ENCODE measurements at places on chromosomes 1 and 21.

DNA sequence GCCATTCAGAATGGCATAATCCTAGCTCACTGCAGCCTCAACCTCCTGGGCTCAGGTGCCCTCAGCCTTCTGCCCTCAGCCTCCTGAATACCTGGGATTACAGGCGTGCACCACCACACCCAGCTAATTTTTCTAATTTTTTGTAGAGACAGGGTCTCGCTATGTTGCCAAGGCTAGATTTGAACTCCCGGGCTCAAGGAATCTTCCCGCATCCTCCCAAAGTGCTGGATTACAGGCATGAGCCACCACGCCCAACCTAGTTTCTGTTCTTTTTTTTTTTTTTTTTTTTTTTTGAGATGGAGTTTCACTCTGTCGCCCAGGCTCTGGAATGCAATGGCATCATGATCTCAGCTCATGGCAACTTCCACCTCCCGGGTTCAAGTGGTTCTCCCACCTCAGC is 108.9 kb downstream of the LACTBL1 start:
- no peak overlapping the region for H3K4me3 ChIP-seq
- H3K27ac ChIP-seq, result no peak overlapping the region
- no peaks in the 10 kb centered on the region for H3K36me3 ChIP-seq
- H3K4me1 ChIP-seq, result peaks cover 4% of the 10 kb centered on the region
- DNase-seq, result no peak

DNA sequence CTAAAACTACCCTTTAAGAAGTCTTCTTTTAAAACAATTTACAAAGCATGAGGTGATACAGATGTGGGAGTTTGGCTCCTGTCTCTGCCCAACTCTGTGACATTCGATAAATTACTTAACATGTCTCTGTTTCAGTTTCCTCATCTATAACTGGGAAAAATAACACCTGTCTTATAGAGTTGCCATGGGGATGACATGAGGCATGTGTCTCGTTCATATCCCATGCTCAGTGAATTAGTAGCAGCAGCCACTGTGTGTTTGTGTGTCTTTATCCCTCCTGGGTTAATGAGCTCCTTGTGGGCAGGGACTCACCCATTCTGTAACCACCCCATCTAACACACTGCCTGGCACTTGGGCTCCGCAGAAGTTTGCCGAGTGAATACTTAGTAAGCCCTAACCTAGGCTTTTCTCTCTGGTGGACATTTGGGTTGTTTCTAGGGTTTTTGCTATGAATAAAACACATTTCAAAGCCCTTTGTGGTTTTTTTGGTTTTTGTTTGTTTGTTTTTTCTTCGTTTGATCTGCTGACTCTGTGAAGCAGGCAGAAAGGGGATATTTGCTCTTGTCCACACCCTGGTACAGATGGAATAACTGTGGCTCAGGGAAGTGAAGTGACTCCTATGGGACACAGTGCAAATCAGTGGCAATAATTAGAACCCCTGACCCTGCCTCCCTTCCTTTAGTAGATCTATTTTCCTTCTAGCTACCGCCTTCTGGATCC is 797 bp upstream of the KCNJ9 start:
- peaks cover 4% of the 10 kb centered on the region for H3K4me1 ChIP-seq
- peaks cover 19% of the 10 kb centered on the region for H3K27me3 ChIP-seq
- DNase-seq, result no peak
- H3K36me3 ChIP-seq, result peaks cover 2% of the 10 kb centered on the region
- H3K27ac ChIP-seq, result no peak overlapping the region

GRCh38 chr1:183473217-183473536 is 878 bp downstream of the SMG7 start:
- peak overlapping the region; percentile 99 for H3K27ac ChIP-seq
- no peaks in the 10 kb centered on the region for H3K36me3 ChIP-seq
- DNase-seq, result no peak
- peaks cover 42% of the 10 kb centered on the region for H3K4me1 ChIP-seq
- H3K27me3 ChIP-seq, result peaks cover 22% of the 10 kb centered on the region
- peak overlapping the region; percentile 95 for H3K4me3 ChIP-seq

GRCh38 chr1:243642936-243643335 is 207.1 kb downstream of the AKT3 start:
- H3K4me1 ChIP-seq, result peaks cover 10% of the 10 kb centered on the region
- no peak overlapping the region for H3K4me3 ChIP-seq
- H3K27me3 ChIP-seq, result no peaks in the 10 kb centered on the region
- H3K36me3 ChIP-seq, result peaks cover 19% of the 10 kb centered on the region

DNA sequence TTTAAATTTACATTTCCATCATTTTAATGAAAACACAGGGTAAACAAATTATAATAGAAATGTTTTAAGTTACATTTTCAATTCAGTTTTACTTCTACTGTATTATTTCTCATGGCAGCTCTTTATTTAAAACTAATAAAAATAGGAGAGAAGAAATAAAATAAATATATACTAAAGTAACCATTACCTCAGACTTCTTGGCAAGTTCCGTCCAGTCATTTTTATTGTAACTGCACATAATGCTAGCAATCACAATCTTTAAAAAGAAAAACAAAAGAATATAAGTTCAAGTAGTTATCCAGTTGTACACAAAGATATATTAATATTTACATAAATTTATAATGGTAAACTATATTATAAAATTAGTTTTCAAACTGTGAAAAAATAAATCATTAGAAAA is 538.6 kb downstream of the DPYD start:
- H3K27me3 ChIP-seq, result peaks cover 1% of the 10 kb centered on the region
- H3K36me3 ChIP-seq, result peaks cover 9% of the 10 kb centered on the region
- DNase-seq, result no peak

DNA sequence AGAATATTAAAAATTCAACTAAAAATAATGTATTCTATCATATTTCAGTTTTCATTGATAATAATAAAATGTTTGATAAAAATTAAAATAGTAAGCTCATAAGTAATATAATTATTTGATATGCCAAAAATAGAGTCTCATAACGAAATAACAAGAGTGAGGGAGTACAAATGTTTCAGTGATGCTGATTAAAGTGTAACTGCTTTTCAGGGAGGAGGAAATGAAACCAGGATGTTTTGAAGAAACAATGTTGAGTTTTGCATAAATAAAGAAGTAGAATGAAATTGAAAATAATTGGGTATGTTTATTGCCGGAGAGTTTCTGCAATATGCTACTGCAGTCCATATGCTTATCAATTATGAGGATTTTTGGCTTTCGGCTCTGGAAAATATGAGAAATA is 1159.8 kb upstream of the ADGRL2 start:
- H3K27ac ChIP-seq, result no peak overlapping the region
- H3K4me3 ChIP-seq, result no peak overlapping the region
- no peaks in the 10 kb centered on the region for H3K4me1 ChIP-seq
- DNase-seq, result no peak
- no peaks in the 10 kb centered on the region for H3K27me3 ChIP-seq

GRCh38 chr1:224203243-224204016 is 20.4 kb downstream of the DEGS1 start:
- H3K27me3 ChIP-seq, result no peaks in the 10 kb centered on the region
- H3K36me3 ChIP-seq, result no peaks in the 10 kb centered on the region
- no peak overlapping the region for H3K27ac ChIP-seq
- DNase-seq, result no peak
- peaks cover 20% of the 10 kb centered on the region for H3K4me1 ChIP-seq

DNA sequence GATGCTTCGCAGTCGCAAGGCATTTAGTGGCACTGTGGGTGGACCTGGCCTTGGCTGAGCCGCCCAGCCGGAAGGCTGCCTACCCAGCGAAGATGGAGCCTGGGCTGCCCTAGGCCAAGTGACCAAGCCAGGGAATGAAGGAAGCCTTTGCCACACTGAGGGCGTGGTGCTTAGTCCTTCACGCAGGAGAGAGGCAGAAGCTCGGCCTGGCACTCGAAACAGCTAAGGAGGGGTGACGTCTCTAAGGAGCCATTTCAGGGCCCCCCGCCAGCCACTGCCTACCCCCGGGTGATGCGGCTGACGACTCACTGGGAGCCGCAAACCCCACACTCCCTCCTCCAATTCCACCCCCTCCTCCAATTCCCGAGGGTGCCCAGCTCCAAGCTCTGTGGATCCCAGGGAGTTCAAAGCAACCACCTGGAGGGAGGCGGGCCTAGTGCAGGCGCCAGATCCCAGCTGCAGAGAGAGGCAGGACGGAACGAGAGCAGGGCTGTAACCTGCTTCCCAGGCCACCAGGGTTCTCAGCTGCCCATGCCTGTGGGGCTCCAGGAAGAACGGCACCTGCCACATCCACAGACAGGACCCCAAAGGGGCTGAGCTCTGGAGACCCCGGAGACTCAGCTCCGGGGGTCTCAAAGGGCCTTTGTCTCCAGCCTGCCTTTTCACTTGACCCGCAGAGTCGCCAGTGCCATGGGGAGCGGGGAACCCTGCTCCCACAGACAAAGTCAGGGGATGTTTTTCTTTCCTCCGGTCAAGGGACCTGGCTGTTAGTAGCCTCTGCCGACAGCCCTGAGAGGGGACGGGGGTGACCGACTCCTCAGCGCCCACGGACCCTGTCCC is 75.8 kb downstream of the ARHGEF16 start:
- H3K4me3 ChIP-seq, result no peak overlapping the region
- no peak overlapping the region for H3K27ac ChIP-seq
- H3K27me3 ChIP-seq, result peaks cover 6% of the 10 kb centered on the region

- H3K36me3 ChIP-seq, result no peaks in the 10 kb centered on the region
- H3K27ac ChIP-seq, result no peak overlapping the region
- H3K4me1 ChIP-seq, result peaks cover 18% of the 10 kb centered on the region
- DNase-seq, result no peak
- H3K27me3 ChIP-seq, result peaks cover 3% of the 10 kb centered on the region
Observed at GRCh38 chr1:67059346-67059745, 5.4 kb upstream of the SLC35D1 start.

- H3K27ac ChIP-seq, result no peak overlapping the region
- peaks cover 16% of the 10 kb centered on the region for H3K36me3 ChIP-seq
- no peak for DNase-seq
- no peak overlapping the region for H3K4me3 ChIP-seq
- no peaks in the 10 kb centered on the region for H3K4me1 ChIP-seq
- peaks cover 2% of the 10 kb centered on the region for H3K27me3 ChIP-seq
Observed at GRCh38 chr1:12009318-12009947, 9.9 kb upstream of the MIIP start.

DNA sequence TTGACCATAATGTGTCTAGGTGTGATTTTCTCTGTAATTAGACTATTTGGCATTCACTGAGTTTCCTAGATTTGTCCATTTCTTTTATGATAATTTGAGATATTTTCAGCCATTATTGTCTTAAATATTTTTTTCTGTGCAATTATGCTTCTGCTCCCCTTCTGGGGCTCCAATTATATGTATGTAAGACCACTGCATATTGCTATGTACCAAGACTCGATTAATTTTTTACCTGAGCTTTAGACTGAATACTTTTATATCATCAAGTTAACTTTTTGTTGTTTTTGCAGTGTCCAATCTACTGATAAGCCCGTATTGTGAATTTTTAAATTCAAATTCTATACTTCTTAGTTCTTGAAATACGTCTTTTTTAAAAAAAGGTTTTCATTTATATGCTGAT is 5.1 kb upstream of the TAF1A start:
- no peak overlapping the region for H3K27ac ChIP-seq
- H3K27me3 ChIP-seq, result peaks cover 2% of the 10 kb centered on the region
- no peak overlapping the region for H3K4me3 ChIP-seq
- no peaks in the 10 kb centered on the region for H3K36me3 ChIP-seq

- H3K4me3 ChIP-seq, result no peak overlapping the region
- H3K27ac ChIP-seq, result no peak overlapping the region
- H3K27me3 ChIP-seq, result peaks cover 8% of the 10 kb centered on the region
- no peaks in the 10 kb centered on the region for H3K36me3 ChIP-seq
- DNase-seq, result no peak
Observed at GRCh38 chr1:151520359-151520758, 9.2 kb downstream of the CGN start.

DNA sequence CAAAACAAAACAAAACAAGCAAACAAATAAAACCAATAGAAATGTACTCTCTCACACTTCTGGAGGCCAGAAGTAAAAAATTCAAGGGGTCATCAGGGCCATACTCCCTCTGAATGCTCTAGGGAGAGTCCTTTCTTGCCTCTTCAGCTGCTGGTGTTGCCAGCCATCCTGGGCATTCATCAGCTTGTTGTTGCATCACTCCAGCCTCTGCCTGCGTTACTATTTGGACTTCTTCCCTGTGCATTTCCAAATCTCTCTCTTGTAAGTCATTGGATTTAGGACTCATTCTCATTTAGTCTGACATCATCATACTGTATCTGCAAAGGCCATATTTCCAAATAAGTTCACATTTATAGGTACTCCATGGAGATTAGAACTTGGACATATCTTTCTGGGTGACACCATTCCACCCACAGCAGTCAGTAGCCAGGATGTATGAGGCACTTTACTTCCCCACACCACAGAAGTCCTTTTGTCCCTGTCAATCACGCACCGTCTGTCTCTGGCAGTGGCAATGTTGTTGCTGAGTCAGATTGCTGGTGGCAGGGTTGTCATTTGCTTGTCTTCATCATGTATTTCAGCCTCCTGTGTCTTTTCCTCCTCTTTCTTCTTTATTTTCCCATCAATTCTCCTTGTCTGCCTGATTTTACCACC is 151.0 kb upstream of the KCNJ6 start:
- no peaks in the 10 kb centered on the region for H3K36me3 ChIP-seq
- H3K4me1 ChIP-seq, result no peaks in the 10 kb centered on the region
- peaks cover 4% of the 10 kb centered on the region for H3K27me3 ChIP-seq
- no peak for DNase-seq
- no peak overlapping the region for H3K27ac ChIP-seq

GRCh38 chr1:2587860-2588571 is 1.4 kb downstream of the PRXL2B start:
- no peak overlapping the region for H3K27ac ChIP-seq
- H3K27me3 ChIP-seq, result peaks cover 2% of the 10 kb centered on the region
- no peaks in the 10 kb centered on the region for H3K36me3 ChIP-seq
- H3K4me1 ChIP-seq, result peaks cover 15% of the 10 kb centered on the region
- no peak for DNase-seq

DNA sequence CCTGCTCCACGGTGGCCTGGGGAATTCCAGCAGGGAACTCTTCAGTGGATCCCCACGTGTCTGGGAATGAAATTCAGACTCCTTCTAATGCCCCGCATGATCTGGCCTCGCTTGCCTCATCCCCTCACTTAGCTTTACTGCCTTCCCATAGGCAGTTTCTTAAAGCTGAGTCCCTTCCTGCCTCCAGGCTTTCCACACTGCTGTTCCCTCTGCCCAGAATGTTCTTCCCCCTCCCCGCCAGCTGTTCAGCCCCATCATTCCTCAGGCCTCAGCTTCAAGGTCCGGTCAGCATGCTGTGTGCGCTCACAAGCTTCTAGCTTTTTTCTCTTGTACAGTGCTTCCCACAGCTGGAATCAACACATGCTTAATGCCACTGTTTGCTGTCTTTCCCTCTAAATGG is 54.9 kb upstream of the WASF2 start:
- no peaks in the 10 kb centered on the region for H3K27me3 ChIP-seq
- DNase-seq, result no peak
- H3K27ac ChIP-seq, result peak overlapping the region; percentile 40
- H3K36me3 ChIP-seq, result peaks cover 4% of the 10 kb centered on the region
- H3K4me1 ChIP-seq, result no peaks in the 10 kb centered on the region

DNA sequence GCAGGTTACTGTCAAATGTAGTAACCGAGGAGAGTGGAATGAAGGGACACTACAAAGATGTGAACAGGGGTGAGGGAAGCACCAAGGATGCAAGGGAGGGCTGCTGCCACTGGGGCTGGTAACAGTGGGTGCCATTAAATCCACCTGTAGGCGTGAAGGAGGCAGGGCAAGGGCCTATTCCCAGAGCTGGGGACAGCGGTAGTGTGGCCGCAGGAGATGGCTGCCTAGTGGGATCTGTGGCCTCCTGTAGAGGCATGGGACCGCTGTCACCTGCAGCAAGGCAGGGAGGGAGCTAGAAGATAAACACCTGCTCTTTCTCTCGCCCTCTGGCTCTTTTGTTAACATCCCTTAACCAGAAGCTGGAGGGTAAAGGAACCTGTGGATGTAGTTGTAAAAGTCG is 80.5 kb upstream of the CNIH3 start:
- H3K27ac ChIP-seq, result no peak overlapping the region
- H3K36me3 ChIP-seq, result no peaks in the 10 kb centered on the region
- H3K4me1 ChIP-seq, result no peaks in the 10 kb centered on the region
